Endothelial cell (in vitro differentiated cells): ENCODE measurements at places on chromosomes 4 and X.

GRCh38 chrX:66036231-66036630 is 3.6 kb downstream of the VSIG4 start:
- no peaks in the 10 kb centered on the region for H3K27me3 ChIP-seq
- no peak for DNase-seq
- no peak overlapping the region for H3K4me3 ChIP-seq

- no peaks in the 10 kb centered on the region for H3K4me1 ChIP-seq
- H3K27me3 ChIP-seq: peaks cover 6% of the 10 kb centered on the region
- no peak for DNase-seq
- H3K4me3 ChIP-seq: no peak overlapping the region
Measured at GRCh38 chr4:98446499-98447375, 185.6 kb downstream of the RAP1GDS1 start.

DNA sequence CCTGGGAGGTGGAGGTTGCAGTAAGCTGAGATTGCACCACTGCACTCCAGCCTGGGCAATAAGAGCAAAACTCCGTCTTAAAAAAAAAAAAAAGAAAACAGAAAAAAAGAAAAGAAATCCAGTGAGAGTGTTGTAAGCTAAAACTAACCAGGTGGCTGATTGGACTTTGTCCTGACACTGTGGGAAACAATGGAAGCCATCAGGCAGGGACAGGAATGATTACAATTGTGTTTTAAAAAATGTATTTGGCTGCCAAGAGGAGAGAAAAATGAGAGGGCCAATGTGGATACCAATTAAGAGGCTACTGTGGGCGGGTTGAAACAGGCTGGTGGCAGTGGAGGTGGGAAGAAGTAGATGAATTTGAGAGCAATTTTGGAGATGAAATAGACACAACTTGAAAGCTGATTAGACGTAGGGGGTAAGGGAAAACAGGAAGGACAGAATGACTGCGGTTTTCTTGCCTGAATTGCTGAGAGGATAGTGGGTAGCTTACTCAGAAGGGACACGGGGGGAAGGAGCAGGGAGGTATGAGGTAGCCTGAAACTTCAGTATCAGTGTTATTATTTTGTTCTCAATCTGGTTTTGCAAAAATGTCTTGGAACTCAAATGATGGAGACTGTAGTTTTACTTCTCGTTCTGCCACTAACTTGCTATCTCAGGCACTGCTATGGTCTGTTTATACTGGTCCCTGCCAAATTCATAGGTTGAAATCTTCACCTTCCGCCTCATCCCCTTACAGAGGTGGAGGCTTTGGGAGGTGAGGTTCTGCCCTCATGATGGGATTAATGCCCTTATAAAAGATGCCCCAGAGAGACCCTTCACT is 45.6 kb upstream of the CHRNA9 start:
- H3K36me3 ChIP-seq: peaks cover 4% of the 10 kb centered on the region
- peaks cover 5% of the 10 kb centered on the region for H3K27me3 ChIP-seq
- H3K4me1 ChIP-seq: peaks cover 10% of the 10 kb centered on the region
- no peak for DNase-seq

DNA sequence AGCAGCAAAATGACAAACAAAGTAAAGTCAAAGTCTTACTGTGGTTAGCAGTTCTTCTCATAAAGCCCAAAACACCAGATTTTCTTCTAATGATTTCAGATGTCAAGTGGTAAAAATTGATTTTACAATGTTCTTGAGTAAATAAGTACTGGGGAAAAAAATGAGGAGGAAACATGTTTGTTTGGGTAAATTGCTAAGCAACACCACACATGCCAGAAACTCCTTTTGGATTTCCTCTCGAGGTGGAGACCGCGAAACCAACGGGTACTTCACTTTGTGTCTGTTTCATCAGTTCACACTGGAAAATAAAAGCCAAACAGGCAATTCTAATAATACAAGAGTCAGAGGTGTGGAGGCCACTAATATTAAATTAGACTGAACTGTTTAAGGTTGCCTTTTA is 4.6 kb upstream of the PKD2 start:
- peaks cover 7% of the 10 kb centered on the region for H3K27me3 ChIP-seq
- H3K4me1 ChIP-seq: peaks cover 8% of the 10 kb centered on the region
- no peak overlapping the region for H3K27ac ChIP-seq
- H3K4me3 ChIP-seq: no peak overlapping the region

GRCh38 chrX:103635436-103635835 is 6.7 kb downstream of the TCEAL1 start:
- no peaks in the 10 kb centered on the region for H3K4me1 ChIP-seq
- no peaks in the 10 kb centered on the region for H3K27me3 ChIP-seq
- no peak for DNase-seq
- H3K27ac ChIP-seq: no peak overlapping the region
- no peak overlapping the region for H3K4me3 ChIP-seq
- H3K36me3 ChIP-seq: no peaks in the 10 kb centered on the region

- H3K27me3 ChIP-seq: peaks cover under 1% of the 10 kb centered on the region
- no peak overlapping the region for H3K27ac ChIP-seq
- no peaks in the 10 kb centered on the region for H3K36me3 ChIP-seq
- DNase-seq: no peak
- H3K4me3 ChIP-seq: no peak overlapping the region
Measured at GRCh38 chr4:150970685-150971151, 44.4 kb downstream of the LRBA start.

- H3K4me3 ChIP-seq: no peak overlapping the region
- no peak overlapping the region for H3K27ac ChIP-seq
- DNase-seq: no peak
- peaks cover 4% of the 10 kb centered on the region for H3K4me1 ChIP-seq
Measured at GRCh38 chr4:119540249-119540648, 88.4 kb downstream of the PDE5A start.

GRCh38 chr4:19095491-19096046 is 1074.0 kb upstream of the LCORL start:
- DNase-seq: no peak
- no peaks in the 10 kb centered on the region for H3K27me3 ChIP-seq
- no peaks in the 10 kb centered on the region for H3K36me3 ChIP-seq

DNA sequence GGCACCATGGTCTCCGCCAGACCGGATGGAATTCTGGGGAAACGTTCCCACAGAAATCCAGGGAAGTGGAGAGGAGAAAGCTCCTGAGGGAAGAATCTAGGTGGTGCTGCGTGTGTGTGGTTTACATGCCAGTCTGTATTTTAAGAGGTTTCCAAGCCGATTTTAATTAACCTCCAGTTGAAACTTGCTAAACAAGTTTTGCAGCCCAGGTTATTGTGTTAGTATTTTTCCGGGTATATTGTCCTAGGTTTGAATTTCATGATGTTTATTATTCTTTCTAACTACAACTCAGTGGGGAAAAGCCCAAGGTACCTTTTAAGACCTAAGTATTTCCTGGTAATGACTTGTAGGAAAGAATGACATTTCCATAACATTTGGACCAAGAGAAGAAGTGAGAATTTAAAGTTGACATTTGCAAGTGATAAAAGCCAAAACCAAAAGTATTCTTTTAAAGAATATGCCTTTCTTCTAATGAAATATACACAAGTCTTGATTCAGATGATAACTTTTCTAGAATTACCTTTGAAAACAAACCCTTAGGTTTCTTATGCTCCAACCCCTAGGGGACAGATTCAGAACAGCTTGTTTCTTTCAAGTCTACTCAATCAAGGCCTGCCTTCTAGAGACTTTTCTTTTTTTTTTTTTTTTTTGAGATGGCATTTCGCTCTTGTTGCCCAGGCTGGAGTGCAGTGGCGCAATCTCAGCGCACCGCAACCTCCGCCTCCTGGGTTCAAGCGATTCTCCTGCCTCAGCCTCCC is 14.6 kb downstream of the SAT1 start:
- no peaks in the 10 kb centered on the region for H3K36me3 ChIP-seq
- no peak overlapping the region for H3K4me3 ChIP-seq
- H3K4me1 ChIP-seq: peaks cover 12% of the 10 kb centered on the region
- H3K27ac ChIP-seq: no peak overlapping the region

- DNase-seq: no peak
- no peak overlapping the region for H3K4me3 ChIP-seq
- no peaks in the 10 kb centered on the region for H3K27me3 ChIP-seq
- H3K4me1 ChIP-seq: no peaks in the 10 kb centered on the region
- peaks cover 2% of the 10 kb centered on the region for H3K36me3 ChIP-seq
- no peak overlapping the region for H3K27ac ChIP-seq
Measured at GRCh38 chrX:121570072-121570841, 522.8 kb downstream of the GLUD2 start.

GRCh38 chr4:8391972-8392371 is 48.6 kb downstream of the ACOX3 start:
- H3K36me3 ChIP-seq: peaks cover 18% of the 10 kb centered on the region
- no peak overlapping the region for H3K27ac ChIP-seq
- H3K27me3 ChIP-seq: peaks cover 4% of the 10 kb centered on the region
- H3K4me3 ChIP-seq: no peak overlapping the region
- no peak for DNase-seq

GRCh38 chr4:147760176-147760575 is 28.3 kb downstream of the ARHGAP10 start:
- no peaks in the 10 kb centered on the region for H3K36me3 ChIP-seq
- H3K4me3 ChIP-seq: no peak overlapping the region
- no peaks in the 10 kb centered on the region for H3K4me1 ChIP-seq
- no peak for DNase-seq
- H3K27me3 ChIP-seq: no peaks in the 10 kb centered on the region
